Ovary (tissue), 10 donors: ENCODE measurements at places on chromosomes 2 and 18. TPM values are rescaled to one million over a fixed set of nuclear protein-coding genes. Genes with fewer than 3 reads are reported as not detected.

GRCh38 chr2:104847586-104848160 is 6.2 kb upstream of the POU3F3 start:
- no peak for DNase-seq

- no peak for DNase-seq
These were observed 41.2 kb downstream of the RPL37A start for GRCh38 chr2:216539791-216540241.

DNA sequence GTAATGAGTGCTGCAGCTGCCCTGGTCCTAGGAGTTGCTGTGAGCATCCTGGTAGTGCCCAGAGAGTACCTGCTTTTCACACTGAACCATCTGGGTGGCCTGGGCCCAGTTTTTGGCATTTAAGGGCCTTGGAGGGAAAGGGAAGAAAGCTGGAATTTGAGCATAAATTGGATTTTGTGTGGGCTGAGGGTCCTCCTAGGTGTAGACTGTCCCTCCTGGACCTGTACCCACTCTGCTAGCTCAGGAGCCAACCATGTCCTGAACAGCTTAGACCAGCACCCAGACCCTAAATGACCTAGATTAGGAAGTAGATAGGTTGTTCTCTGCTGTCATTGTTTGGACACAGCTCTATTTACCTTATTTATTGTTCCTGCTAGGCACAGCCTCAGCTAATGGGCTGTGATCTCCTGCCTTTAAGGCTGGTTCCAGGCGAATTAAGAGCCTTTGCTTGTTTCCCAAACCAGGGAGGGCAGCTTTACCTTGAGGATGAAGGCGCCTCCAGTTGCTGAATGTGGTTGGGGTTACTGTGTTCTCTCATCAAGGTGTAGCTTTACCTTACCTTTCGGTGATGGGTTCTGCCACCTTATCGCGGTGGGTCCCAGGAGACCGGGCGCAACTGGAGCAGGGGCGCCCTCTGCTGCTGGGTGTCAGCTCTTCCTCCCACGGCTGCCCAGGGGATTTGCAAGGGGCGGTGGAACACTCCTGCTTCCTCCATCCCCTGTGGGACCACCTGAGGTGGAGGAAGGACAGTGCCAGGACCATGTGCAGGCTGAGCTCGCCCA is 34.4 kb downstream of the ITGA6 start:
- peak; percentile 19 for DNase-seq

The XDH gene
- not detected for total RNA-seq

The LTBP1 gene
- total RNA-seq, result 23.9 TPM

- DNase-seq, result no peak
These were observed 61.8 kb downstream of the CAB39 start for GRCh38 chr2:230774348-230774951.

The KCNG2 gene
- total RNA-seq, result 0.23 TPM
